ENCODE measurements at places on chromosomes 7 and 10. TPM values are rescaled to one million over a fixed set of nuclear protein-coding genes. Genes with fewer than 3 reads are reported as not detected.

- no peak for DNase-seq
Observed at GRCh38 chr10:27158421-27158820, 3.3 kb downstream of the MASTL start.

The COL28A1 gene
- 3.0 TPM for total RNA-seq

- no peak for DNase-seq
Observed at GRCh38 chr7:139924461-139924860, 95.4 kb downstream of the TBXAS1 start.

The SUGCT gene
- total RNA-seq: 5.8 TPM

DNA sequence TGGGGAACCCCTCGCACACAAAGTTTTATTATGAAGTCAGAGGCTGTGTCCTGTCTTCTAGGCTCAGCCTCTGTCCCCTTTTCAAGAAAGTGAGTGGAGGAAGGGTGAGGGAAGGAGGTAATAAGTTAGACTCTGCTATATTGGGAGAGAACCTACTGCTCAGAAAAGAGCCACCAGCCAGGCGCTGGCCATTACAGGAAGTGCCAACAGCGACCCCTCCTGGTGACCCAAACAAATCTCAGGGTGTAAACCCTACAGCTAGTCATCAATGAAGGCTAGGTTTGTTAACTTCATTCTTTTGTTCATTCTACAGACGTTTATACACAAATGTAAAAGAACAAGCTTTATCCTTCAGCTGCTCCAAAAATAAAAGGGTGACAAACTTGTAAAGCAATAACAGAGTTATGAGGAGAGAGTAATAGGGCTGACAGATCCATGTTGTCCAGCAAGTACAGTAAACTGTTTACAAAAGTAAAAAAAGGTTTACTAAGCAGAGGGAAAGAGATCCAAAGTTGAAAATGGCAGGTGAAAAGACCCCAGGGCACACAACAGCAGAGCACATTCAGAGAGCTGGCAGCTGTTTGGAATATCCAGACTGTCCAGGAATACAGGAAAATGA lies 82.7 kb downstream of the FAM204A start:
- no peak for DNase-seq

The SLC16A9 gene
- total RNA-seq: 2.8 TPM

The ABCC2 gene
- total RNA-seq: 0.46 TPM

The ZNF365 gene
- total RNA-seq: 0.13 TPM

- no peak for DNase-seq
Observed at GRCh38 chr10:13018171-13018570, 16.7 kb upstream of the CCDC3 start.

- peak; percentile 80 for DNase-seq
Observed at GRCh38 chr7:75989500-75990388, 4.7 kb downstream of the TMEM120A start.

DNA sequence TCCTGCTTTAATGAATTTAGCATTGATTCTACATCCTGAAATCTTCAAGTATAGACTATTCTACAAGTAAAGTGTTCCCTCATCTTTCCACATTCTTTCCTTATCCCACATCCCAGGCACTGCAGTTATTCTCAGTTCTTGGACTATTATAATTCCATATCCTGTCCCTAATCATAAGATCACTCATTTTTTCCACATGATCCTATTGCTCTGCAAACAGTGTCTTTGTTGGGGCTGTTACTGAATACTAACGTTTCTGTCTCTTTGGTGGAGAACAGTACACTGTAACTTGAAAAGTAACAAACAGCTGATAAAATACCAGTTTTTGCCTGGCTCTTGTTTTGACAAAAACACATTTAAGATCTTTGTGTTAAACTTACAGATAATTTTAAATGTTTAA lies 769.9 kb downstream of the MAGI2 start:
- no peak for DNase-seq

The TMEM273 gene
- total RNA-seq: 27.3 TPM

GRCh38 chr10:86940677-86941076 lies 16.7 kb downstream of the MMRN2 start:
- no peak for DNase-seq

The TMEM184A gene
- 0.18 TPM for total RNA-seq

DNA sequence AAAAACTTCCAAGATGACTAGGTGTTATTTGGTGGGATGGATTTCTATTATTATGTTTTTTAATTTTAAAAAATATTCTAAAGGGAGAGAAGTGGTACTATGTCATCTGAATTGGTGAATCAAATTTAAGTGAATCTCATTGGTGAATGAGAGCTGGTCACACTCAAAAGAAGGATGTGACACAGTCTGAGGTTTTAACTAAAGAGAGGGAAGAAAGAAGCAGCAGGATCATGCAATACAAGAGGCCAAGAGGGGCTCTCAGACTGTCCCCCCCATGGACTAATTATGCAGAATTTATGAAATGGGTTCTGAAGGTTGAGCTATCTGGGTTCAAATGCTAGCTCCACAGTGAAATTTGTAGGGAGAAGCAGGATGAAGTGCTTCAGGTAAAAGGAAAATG lies 16.2 kb downstream of the MACC1 start:
- no peak for DNase-seq

The EPHB6 gene
- total RNA-seq: 0.55 TPM

DNA sequence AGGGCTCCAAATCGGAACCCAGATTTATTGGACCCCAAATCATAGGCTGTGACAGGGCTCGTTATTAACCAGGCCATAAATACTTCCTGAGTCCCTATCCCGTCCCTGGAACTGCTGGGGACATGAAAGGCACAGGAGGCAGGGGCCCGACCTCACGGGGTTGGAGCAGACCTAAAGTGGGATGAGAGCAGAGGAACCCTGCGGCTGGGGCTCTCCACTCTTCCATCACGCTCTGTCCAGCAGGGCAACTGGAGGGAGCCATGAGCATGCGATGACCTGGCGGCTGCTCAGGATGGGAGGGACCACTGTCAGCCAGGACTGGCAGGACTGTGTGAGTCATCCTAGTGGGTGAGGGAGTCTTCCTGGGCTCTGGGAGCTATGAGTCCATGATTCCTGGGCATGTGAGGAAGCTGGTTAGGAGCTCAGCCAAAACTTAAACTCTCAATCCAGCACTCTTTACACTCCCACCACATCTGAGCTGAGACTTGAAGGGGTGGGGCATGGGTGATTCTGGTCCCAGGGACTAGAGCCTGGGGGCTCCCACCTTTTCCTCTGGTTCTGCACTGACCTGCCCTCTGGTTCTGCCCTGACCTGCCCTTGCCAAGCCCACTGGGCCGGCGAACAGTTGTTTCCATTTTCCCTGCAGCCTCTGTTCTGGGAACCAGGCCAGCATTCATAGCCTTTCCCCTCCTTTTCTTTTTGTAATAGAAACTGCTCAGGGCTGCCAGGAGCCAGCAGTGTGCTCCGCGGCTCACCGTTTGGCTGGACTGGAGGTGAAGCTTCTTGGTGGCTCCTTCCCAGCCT lies 47.1 kb downstream of the SYPL1 start:
- peak; percentile 80 for DNase-seq

The HGF gene
- 2.2 TPM for total RNA-seq

The PLAC9 gene
- total RNA-seq: 41.7 TPM

The TEX47 gene
- total RNA-seq: not detected

GRCh38 chr7:153476166-153476565 lies 576.0 kb upstream of the DPP6 start:
- no peak for DNase-seq

The CH25H gene
- 0.52 TPM for total RNA-seq

GRCh38 chr10:34575882-34576281 lies 239.2 kb downstream of the PARD3 start:
- no peak for DNase-seq

The AGBL3 gene
- 1.1 TPM for total RNA-seq

- DNase-seq: no peak
Observed at GRCh38 chr7:146479040-146479439, 362.4 kb downstream of the CNTNAP2 start.

- no peak for DNase-seq
Observed at GRCh38 chr7:43517464-43517863, 65.4 kb upstream of the STK17A start.

DNA sequence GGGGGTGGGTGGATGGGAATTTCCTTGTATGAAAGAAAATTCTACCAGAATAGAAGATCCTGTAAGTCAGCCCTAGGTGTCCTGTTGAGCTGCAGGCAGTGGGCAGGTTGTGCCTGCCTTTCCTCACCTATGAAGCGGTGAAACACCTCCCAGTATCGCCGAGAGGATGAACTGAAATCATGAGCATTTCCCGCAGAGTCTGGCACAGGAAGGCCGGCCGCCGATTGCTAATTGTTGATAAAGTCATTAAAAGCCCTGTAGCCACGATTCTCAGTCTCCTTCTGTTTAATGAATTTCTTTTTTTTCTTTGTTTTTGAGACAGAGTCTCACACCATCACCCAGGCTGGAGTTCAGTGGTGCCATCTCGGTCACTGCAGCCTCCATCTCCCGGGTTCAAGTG lies 142.1 kb downstream of the CAMK1D start:
- DNase-seq: no peak

The ENTPD1 gene
- total RNA-seq: 9.1 TPM

DNA sequence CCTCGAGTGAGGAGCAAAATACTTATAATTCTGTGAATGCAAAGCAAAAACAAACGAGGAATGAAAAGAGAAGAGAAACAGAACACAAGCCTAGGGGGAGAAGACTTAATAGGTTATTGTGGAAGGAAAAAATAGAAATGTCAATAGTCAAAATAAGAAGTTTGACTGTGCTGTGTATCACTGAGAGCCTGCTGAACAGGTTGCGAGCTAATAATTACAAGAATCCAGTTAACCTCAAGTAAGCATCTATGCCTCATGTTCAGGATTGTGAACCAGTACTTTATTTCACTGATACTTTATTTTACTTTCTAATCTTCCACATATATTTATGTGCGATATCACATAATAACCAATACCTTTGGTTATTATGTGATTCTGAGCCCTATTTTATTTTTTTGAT lies 316.7 kb downstream of the OTUD1 start:
- DNase-seq: no peak

- no peak for DNase-seq
Observed at GRCh38 chr10:107701943-107702342, 537.4 kb upstream of the SORCS1 start.

The CAV2 gene
- total RNA-seq: 258 TPM
